CD4-positive, alpha-beta T cell treated with Interferon alpha-2 for 1 hour (primary cell): ENCODE measurements at places on chromosomes 1 and 21.

GRCh38 chr1:58854576-58854975, 70.7 kb upstream of the JUN start:
- DNase-seq: no peak

DNA sequence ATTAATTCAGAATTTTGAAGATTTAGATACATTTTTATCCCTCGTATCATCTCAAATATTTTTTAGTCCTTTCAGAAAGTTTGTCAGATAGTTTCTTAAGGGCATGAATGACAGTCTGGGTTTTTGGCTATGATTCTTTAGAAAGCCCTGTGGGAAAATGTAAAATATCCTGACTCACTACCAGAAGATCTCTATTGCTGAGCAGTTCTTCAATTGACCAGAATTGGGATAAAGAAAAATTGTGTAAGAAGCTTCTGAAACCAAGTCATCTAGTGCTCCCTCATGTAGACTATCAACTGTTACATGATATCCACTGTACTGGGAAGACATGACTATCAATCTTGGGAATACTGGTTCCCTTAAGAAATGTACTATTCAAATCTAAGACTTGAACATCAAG, 608.3 kb upstream of the CHRM3 start:
- no peak for DNase-seq

- DNase-seq: no peak
Observed at GRCh38 chr21:37475186-37475868, 108.8 kb downstream of the DYRK1A start.

- DNase-seq: no peak
Observed at GRCh38 chr1:215002471-215002870, 80.1 kb upstream of the KCNK2 start.

DNA sequence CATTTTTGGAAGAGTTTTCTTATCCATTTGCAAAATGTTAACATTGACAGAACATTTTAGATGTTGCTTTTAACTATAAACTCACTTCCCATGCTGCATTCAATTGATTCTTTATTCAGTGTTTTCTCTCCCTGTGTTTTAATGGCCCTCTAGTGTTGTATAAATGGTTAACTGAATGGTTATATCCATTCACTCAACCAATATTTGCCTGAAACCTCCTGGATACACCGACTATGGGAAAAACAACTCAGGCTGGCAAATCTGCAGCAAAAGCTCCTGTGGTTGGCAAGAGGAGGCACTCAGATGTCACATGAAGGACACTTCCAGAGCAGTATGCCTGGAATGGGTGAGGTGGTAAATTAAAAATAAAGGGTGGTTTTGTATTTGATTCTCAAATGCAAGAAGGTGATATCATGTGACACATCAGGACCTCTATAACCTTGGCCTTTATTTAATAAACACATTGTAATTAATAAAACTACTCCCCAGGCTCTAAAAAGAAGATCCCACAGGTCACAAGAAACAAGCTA, 107.6 kb downstream of the BCAR3 start:
- DNase-seq: no peak

DNA sequence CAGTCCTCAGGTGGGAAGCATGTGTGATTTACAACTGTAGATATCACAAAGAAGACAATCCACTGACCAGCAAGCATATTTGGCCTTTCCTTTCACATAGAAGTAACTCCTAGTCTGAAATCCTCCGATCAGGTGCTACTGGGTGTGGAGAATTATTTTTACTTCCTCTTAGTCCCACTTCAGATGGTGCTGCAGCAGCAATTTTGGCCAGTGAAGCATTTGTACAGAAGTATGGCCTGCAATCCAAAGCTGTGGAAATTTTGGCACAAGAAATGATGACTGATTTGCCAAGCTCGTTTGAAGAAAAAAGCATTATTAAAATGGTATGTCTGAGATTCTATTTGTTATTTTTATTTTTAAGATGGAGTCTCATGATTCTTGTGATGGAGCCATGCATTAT, 51.0 kb downstream of the SCP2 start:
- no peak for DNase-seq

DNA sequence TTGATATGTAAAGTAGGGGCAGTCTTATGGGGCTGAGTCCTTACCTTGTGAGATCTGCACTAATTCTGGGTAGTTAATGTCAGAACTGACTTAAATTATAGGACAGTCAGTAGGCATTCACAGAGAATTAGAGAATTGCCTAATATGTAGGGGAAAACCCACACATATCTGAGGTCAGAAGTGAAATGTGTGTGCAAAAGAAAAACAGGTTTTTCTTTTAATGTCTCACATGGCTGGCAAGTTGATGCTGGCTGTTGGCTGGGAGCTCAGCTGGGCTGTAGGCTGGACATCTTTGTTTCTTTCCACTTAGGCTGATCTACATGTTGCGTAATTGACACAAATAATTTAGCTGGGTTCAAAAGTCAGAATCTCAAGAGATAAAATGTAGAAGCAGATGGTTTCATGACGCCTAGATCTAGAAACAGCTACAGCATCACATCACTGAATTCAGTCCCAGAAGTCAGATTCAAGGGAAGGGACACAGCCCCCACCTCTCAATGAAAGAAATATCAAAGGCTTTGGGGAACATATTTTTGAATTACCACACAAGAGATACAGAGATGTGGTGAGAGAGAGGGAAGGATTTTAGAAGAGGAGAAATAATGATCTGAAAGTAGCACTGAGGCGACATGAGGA, 98.9 kb downstream of the TNFSF18 start:
- DNase-seq: no peak
